ENCODE measurements at places on chromosomes 1 and 21. TPM values are rescaled to one million over a fixed set of nuclear protein-coding genes. Genes with fewer than 3 reads are reported as not detected.

Gene FMN2
- polyA plus RNA-seq, result not detected

Gene LRRC40
- polyA plus RNA-seq, result 8.4 TPM

Gene SLC5A9
- polyA plus RNA-seq, result 0.07 TPM

Gene TMIGD3
- polyA plus RNA-seq, result not detected

Gene KCNA3
- 18.4 TPM for polyA plus RNA-seq

Gene LAMB3
- polyA plus RNA-seq, result 0.33 TPM

Gene LCE3C
- polyA plus RNA-seq, result not detected

Gene TNNT2
- polyA plus RNA-seq, result not detected

Gene CYP4A22
- polyA plus RNA-seq, result not detected

Gene S100A5
- not detected for polyA plus RNA-seq

Gene DMRTA2
- polyA plus RNA-seq, result not detected

Gene OLFML3
- not detected for polyA plus RNA-seq

Gene RPL22
- polyA plus RNA-seq, result 123 TPM

Gene NOTCH2NLA
- polyA plus RNA-seq, result 61.7 TPM

Gene GFI1
- polyA plus RNA-seq, result 0.69 TPM

Gene SYTL1
- polyA plus RNA-seq, result 459 TPM

Gene NCF2
- polyA plus RNA-seq, result 10.9 TPM

Gene MAP1LC3C
- not detected for polyA plus RNA-seq

Gene HSPB7
- not detected for polyA plus RNA-seq

Gene HES4
- 18.1 TPM for polyA plus RNA-seq

Gene SRSF4
- 48.4 TPM for polyA plus RNA-seq

Gene C2CD4D
- 0.07 TPM for polyA plus RNA-seq

Gene ACTA1
- polyA plus RNA-seq, result 0.30 TPM

Gene S100A3
- polyA plus RNA-seq, result not detected

Gene FCRL2
- polyA plus RNA-seq, result 254 TPM

Gene CPTP
- 17.1 TPM for polyA plus RNA-seq

Gene TNFSF18
- not detected for polyA plus RNA-seq

Gene CELSR2
- polyA plus RNA-seq, result 0.52 TPM

Gene S100A2
- polyA plus RNA-seq, result 0.19 TPM

Gene OR2T33
- not detected for polyA plus RNA-seq

Gene S100A1
- polyA plus RNA-seq, result not detected

Gene KRTAP20-2
- polyA plus RNA-seq, result not detected

Gene VTCN1
- polyA plus RNA-seq, result not detected

Gene PLPPR5
- not detected for polyA plus RNA-seq

Gene B3GALT5
- polyA plus RNA-seq, result not detected

Gene PLA2G2D
- polyA plus RNA-seq, result 2.8 TPM

Gene IQGAP3
- polyA plus RNA-seq, result 0.07 TPM

Gene C1orf115
- polyA plus RNA-seq, result 6.4 TPM

Gene EBNA1BP2
- 10.1 TPM for polyA plus RNA-seq

Gene TGFB2
- 0.55 TPM for polyA plus RNA-seq

Data from B cell (primary cell).